ENCODE measurements at places on chromosomes 5 and 9.

DNA sequence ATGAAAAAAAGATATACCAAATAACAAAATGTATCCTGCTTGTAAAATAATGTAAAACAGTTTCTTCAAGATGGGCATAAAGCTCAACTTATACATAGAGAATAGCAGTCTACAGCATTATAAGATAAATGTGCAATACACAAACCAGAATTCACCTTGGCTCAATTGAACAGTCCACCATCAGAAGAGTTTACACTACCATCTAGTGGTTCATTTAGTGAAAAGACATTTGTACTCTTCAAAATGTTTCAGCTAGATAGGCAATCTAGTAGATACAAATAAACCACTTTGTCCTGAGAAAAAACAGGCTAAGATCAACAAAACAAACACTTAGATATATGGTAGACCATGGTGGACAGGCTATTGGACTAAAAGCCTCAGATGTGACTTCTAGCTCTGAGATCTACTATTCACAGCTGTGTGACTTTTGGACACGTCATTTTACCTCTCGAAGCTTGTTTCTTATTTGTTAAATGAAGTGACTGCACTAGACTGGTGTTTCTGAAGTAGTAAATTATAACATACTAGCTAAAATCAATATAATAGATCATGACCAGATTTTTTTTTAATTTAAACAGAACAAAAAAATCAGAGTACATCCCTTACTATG, 22.1 kb upstream of the TPD52L3 start:
- no peak for DNase-seq

DNA sequence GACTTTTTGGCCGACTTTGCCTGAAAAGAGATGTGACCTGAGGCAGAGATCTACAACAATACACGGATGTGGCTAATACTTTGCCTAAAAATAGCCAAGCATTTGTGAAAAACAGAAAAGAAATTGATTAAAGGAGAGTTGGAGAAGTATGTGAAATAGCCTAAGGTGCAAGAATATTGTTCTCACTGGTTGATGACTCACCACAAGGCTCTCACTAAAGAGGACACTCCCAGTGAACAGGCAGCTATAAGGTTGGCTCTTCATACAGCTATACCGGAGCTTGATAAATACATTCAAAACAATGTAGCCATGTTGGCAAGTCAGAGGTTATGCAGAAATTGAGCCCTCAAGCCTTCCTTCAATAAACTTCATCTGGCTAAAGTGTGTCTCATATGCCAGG, 317.2 kb upstream of the GRAMD2B start:
- DNase-seq, result no peak

- no peak for DNase-seq
These were observed 58.1 kb downstream of the HAPLN1 start for GRCh38 chr5:83662558-83662957.

GRCh38 chr5:107468276-107468675, 202.5 kb downstream of the EFNA5 start:
- no peak for DNase-seq

- DNase-seq, result no peak
These were observed 184.1 kb downstream of the RAPGEF6 start for GRCh38 chr5:131450941-131451340.

DNA sequence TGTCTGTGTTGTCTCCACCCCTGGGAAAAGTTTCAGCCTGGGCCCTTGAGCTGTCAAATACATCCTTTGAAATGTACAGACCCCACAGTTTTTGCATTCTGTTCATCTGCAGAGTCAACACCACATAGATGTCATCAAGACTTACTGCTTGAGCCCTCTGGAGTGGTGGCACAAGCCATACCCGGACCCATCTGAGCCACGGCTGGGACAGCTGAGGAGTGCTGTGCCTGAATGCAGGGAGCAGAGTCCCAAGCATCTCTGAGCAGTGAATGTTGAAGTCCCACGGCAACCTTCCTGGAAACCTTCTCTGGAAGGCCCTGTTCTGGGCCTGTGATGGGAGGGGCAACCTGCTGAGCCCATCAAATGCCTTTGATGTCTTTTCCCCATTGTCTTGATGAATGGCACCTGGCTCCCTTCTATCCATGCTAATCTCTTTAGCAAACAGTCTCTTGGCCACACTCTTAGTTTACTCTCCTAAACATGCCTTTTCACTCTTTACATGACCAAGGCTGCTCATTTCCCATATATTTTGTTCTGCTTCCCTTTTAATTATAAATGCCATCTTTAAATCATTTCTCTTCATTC, 92.5 kb downstream of the ATPSCKMT start:
- DNase-seq, result no peak

DNA sequence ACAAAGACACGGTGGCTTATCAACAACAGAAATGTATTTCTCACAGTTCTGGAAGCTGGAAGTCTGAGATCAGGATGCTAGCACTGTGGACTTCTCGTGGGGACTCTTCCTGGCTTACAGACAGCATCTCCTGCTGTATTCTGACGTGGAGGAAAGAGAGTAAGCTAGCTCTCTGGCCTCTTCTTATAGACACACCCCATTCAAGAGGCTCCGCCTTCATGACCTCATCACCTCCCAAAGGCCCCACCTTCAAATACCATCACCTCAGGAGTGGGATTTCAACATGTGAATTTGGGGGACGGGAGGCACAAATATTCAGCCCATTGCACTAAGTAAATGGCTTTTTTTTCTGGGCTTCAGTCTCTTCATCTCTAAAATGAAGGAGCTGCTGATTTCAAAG, 27.6 kb downstream of the KCNMB1 start:
- no peak for DNase-seq

GRCh38 chr9:114153761-114154599, 1.4 kb upstream of the COL27A1 start:
- no peak for DNase-seq

DNA sequence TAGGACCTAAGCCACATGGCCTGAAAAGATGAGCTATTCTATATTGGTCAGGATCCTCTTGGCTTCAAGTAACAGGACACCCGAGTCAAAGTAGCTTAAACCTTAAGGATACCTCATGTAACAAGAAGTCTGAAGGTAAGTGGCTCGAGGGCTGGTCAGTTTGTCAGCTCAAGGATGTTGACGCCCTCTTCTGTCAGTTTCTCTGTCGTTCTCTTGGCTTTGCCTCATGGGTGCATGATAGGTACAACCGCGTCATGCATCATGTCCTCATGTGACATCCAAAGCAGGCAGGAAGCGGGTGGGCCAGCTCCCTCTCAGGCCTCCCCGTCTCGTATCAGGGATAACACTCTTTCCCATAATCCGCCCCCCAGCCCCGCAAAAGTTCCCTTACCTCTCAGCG, 22.1 kb upstream of the TCERG1 start:
- no peak for DNase-seq

DNA sequence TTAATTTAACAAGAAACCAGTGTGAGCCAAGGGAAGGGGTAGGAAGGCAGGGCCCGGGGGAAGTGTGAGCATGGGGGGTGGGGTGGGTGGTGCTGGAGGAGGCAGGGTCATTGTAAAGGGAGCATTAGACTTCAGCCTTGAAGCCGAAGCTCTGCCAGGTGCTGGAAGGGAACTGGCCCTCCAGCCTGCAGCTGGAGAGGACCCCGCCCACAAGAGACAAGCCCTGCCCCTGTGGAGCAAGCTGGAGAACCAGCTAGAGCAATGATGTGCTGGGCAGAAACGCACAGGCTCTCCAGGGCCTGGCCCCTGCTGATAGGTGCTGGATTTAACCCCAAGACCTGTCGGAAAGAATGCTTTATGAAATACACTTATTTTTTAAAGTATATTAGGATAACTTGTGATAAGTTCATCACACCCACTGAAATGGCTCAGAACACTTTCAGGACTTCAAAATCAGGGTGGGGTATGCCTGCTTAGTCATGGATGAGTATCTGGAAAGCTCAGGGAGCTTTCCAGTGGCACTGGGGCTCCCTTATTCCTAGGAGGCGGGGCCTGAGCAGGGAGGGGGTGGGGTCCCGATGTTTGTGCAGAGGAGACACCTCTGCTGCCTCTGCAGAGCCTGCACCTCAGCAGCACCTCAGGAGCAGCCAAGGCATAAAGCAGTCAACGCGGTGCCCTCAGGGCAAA, 27.1 kb downstream of the UBE2QL1 start:
- no peak for DNase-seq

DNA sequence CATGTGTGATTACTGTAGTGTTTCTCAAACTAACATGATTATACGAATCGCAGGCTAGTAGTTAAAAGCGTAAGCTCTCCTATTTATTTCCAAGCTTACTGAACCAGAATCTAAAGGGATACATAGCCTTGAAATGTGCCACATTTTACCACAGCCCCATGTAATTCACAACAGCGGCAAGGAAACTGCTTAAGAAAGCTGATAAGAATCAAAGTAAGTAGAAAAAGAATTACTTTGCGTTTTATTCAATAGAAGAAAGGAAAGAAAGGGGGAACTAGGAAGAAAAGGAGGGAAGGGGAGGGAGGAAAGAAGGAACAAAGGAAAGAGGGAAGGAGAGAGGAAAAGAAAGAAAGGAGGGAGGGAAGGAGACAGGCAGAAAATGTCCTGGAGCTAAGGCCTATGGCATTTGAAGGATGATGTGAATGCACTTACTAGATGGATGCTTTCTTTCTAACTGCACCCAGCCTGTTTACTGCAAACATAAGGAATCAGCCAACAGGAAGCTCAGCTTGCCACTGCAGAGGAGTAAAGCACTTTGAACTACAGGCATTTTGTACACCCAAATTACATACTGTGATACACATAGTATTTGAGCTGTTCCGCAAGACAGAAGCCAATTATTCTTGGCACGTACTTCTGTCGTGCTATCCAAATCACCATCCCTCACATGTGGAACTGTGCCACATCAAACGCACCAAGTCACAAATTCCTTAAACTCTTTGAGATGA, 521.7 kb downstream of the RAB3C start:
- no peak for DNase-seq

DNA sequence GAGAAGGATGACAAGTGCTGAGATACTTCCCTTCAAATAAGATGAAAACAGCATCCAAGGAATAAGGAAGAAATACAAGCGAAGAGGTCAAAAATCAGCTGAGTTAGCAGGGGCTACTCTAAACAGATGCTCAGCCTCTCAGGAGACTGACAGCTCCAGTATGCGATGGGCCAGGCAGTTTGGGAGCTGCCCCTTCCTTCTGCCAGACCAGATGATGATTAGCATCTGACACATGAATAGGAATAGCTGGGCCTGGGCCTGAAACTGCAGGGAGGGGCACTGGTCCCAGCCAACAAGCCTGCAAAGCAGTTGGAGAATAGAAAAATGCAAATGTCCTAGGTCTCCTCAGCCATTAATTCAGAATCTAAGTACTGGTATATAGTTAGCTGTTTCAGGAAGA, 13.1 kb upstream of the MAP3K1 start:
- DNase-seq, result no peak

GRCh38 chr5:149030392-149030791, 32.5 kb downstream of the SH3TC2 start:
- DNase-seq, result no peak

- DNase-seq, result no peak
These were observed 127.1 kb downstream of the PIP5K1B start for GRCh38 chr9:68832101-68832500.

DNA sequence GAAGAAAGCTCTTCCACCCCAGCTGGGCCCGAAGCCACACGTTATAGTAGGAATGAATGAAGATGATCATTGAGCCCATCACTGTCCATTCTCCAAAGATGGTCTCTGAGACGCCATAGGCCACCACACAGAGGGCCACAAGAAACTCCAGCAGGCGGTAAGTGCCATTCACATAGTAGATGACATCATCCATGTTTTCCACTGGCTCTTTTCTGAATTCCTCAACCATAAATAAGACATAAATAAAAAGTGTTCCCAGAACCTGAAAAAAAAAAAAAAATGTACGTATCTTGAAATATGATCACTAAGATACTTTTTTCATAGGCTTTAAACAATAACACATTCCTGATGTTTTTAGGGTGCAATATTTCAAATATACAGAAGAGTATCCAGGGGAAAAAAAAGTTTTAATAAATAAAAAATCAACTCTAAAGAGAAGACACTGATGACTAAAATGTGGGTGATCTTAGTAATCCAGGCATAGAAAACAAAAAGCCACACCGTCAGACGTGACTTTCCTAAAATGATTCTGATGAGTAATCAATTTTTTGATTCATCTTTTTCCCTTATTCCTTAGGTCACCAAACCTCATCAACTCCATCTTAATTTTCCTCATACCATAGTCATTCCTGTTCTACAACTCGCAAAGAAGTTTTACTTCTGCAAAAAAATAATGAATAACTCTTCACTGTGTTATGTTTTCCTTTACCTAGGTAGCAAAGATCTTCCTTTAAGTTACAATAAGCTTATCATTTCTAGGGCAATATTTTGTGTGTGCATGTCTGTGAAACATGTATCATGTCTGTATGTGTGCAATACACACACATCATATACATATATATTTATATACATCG, 47.8 kb downstream of the RNF145 start:
- DNase-seq, result no peak

- DNase-seq, result no peak
These were observed 7.3 kb downstream of the ATOX1 start for GRCh38 chr5:151751091-151751490.

DNA sequence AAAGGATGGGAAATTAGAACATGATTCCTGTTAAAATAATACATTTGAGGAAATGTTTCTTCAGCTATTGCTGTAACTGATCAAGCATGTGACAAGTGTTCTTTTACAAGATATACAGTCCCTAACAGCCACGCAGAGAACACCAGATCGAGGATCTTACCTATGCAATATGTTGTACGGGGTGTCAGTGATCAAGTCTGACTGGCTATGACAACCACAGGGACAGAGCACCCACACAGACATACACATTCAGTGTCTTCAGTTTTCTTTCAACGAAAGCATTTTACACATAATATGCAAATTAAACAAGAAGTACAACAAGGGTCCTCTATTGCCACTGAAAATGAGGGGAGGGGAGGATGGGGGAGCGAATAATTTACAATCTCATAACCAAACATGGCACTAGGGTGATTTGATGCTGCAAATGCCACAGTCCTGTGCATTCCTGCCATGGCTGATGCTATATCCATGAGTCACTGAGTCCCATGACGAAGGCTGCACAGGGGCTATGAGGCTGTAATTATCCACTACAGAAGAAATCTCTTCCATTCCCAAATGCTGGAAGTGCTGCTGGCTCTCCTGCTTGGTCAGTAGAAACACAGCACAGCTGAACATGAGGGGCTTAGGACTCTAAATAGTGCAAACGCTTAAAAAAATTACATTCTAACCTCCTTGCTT, 118.2 kb downstream of the KLHL3 start:
- DNase-seq, result no peak

GRCh38 chr9:83027153-83027891, 35.6 kb downstream of the RASEF start:
- DNase-seq, result no peak
